Glomerular endothelial cell (primary cell): ENCODE measurements at places on chromosomes 5 and 9.

GRCh38 chr9:38689678-38690077, 30.3 kb downstream of the FAM240B start:
- no peak for DNase-seq

GRCh38 chr9:114616684-114617520, 5.8 kb downstream of the TMEM268 start:
- no peak for DNase-seq

GRCh38 chr5:135600152-135600570, 21.4 kb upstream of the CXCL14 start:
- no peak for DNase-seq

- DNase-seq = no peak
Observed at GRCh38 chr5:103117471-103117991, 2.4 kb downstream of the GIN1 start.

- DNase-seq = no peak
Observed at GRCh38 chr9:133344071-133344470, 3.9 kb downstream of the MED22 start.
